H9 (cell line): ENCODE measurements at places on chromosomes 1 and 21.
A peak's percentile ranks its signal among the peaks of the same experiment; 100 is the strongest.

GRCh38 chr1:114623364-114623763 is 41.9 kb upstream of the BCAS2 start:
- H3K27me3 ChIP-seq: no peaks in the 10 kb centered on the region
- H3K36me3 ChIP-seq: no peaks in the 10 kb centered on the region
- H3K27ac ChIP-seq: no peak overlapping the region
- H3K4me3 ChIP-seq: no peak overlapping the region
- no peaks in the 10 kb centered on the region for H3K4me1 ChIP-seq

- no peak for DNase-seq
- no peak overlapping the region for H3K4me3 ChIP-seq
- no peaks in the 10 kb centered on the region for H3K36me3 ChIP-seq
- H3K4me1 ChIP-seq: no peaks in the 10 kb centered on the region
Observed at GRCh38 chr1:106651028-106651762, 405.3 kb upstream of the PRMT6 start.

DNA sequence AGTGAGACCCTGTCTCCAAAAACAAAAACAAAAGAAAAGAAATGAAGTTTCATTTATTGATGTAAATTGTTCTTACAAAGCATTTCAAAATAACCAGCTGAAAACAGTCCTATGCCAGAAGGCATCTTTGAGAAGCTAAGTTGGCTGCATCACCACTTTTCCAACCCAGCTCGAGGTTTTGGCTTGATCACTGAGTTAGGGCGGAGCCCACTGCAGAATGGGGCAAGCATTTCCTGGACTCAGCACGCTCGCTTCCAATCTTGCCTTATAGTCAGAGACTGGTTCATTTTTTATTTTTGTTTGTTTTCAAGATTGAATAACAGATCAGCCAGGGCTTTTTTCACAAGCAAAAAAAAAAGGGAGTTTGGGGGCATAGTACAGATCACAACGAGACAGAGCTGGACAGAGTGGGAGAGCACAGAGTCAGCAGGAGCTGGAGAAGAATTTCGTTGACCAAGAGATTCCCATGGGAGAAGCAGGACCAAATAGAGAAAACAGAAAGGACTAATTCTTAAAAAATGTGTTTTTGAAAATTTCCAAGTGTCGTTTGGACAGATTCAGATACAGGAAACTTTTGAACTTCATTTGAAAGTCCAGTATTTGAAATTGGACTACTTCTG is 23.5 kb upstream of the COL6A1 start:
- H3K4me1 ChIP-seq: no peaks in the 10 kb centered on the region
- H3K4me3 ChIP-seq: no peak overlapping the region
- no peak for DNase-seq
- H3K27ac ChIP-seq: no peak overlapping the region

GRCh38 chr21:43701936-43702784 is 16.8 kb upstream of the PDXK start:
- H3K27ac ChIP-seq: no peak overlapping the region
- H3K4me1 ChIP-seq: no peaks in the 10 kb centered on the region
- peaks cover 4% of the 10 kb centered on the region for H3K36me3 ChIP-seq
- H3K4me3 ChIP-seq: no peak overlapping the region
- no peaks in the 10 kb centered on the region for H3K27me3 ChIP-seq
- DNase-seq: no peak

- no peak overlapping the region for H3K4me3 ChIP-seq
- H3K27me3 ChIP-seq: no peaks in the 10 kb centered on the region
- no peak for DNase-seq
- H3K4me1 ChIP-seq: no peaks in the 10 kb centered on the region
- peaks cover 91% of the 10 kb centered on the region for H3K36me3 ChIP-seq
Observed at GRCh38 chr1:225865514-225865913, 16.7 kb downstream of the TMEM63A start.

- H3K27me3 ChIP-seq: 0 out of 2 replicates have a peak, but pooled peaks cover 2% of the 10 kb centered on the region
- DNase-seq: peak; percentile 67
- H3K4me3 ChIP-seq: peak overlapping the region; percentile 2; the same call in 1 of the 3 replicates
- H3K4me1 ChIP-seq: no peaks in the 10 kb centered on the region
- H3K27ac ChIP-seq: no peak overlapping the region
- no peaks in the 10 kb centered on the region for H3K36me3 ChIP-seq
Observed at GRCh38 chr1:109478806-109479205, 4.9 kb upstream of the ATXN7L2 start.

DNA sequence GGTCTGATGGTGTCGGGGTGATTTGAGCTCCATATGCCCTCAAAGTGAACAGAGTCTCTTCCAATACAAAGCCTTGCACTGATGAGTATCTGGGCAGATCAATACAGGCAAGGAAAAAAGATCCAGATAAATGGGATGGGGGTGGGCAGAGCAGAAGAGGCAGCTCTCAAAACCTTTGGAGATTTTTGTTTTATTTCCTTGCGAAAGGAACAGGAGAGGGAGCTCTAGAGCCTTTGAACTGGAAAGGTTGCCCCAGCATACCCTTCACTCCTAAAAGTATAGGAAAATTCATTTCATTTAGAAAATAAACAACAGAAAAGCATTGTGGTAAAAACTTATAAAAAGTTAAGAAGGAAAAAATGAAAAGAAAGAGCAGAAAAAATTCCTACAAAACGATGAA is 31.4 kb upstream of the OLIG2 start:
- H3K4me3 ChIP-seq: no peak overlapping the region
- no peaks in the 10 kb centered on the region for H3K4me1 ChIP-seq
- no peaks in the 10 kb centered on the region for H3K27me3 ChIP-seq
- no peak for DNase-seq

DNA sequence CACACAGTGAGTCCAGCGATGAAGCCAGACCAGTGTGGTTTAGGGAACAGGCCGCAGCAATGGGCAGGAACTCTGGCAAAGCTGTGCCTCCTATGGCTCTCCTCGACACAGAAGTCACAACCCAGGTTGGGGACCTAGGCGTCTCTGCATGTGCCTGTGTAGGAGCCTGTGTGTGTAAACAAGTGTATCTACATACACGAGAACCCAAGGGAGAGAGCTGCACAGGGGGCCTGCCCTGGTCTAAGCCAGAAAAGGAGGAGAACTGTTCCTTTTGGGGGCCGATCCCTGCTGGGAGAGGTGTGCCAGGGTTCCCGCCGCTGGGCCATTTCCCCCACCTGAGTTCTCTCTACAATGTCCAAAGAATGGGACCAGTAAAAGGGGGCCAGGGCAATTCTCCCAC is 56.0 kb downstream of the CD247 start:
- H3K27ac ChIP-seq: no peak overlapping the region
- H3K4me3 ChIP-seq: no peak overlapping the region
- DNase-seq: no peak
- no peaks in the 10 kb centered on the region; the same call in 1 of the 2 replicates for H3K4me1 ChIP-seq
- peaks cover 2% of the 10 kb centered on the region; the same call in 1 of the 2 replicates for H3K27me3 ChIP-seq

DNA sequence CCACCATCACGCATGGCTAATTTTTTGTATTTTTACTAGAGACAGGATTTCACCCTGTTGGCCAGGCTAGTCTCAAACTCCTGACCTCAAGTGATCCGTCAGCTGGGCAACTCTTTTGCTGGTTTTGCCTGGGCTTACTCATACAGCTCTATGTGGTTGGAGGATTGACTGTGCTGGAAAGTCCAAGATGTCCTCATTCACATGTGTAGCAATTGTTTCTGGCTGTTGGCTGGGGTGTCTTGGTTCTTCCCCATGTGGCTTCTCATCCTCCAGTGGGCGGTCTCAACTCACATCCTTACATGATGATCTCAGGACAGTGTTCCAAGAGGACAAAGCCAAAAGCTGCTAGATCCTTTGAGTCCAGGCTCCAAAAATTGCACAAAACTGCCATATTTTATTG is 53.3 kb downstream of the TEX35 start:
- H3K36me3 ChIP-seq: no peaks in the 10 kb centered on the region
- H3K27ac ChIP-seq: no peak overlapping the region
- DNase-seq: no peak
- no peaks in the 10 kb centered on the region for H3K27me3 ChIP-seq
- no peak overlapping the region for H3K4me3 ChIP-seq

GRCh38 chr1:117607471-117607870 is 1.6 kb downstream of the TENT5C start:
- H3K36me3 ChIP-seq: no peaks in the 10 kb centered on the region
- H3K4me3 ChIP-seq: peak overlapping the region; percentile 75

DNA sequence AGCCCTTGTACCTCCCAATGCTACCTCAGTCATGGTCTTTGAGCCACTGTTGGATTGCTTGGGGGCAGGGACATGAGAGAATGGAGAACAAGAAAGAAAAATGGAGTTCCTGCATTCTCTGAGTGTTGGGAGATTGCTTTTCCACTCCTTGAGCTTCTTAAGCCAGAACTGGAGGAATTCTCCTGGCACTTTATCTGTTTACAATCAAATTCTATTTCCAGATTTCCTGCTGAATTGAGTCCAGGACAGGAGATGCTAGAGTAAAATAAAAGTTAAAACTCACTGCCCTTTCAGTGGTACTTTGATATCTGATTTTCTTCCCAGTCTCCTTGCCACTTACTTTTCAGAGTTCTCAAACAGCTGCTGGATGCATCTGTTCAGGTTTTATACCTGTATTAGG is 24.4 kb upstream of the DEPDC1 start:
- H3K4me3 ChIP-seq: no peak overlapping the region
- H3K4me1 ChIP-seq: no peaks in the 10 kb centered on the region
- H3K27ac ChIP-seq: no peak overlapping the region
- H3K27me3 ChIP-seq: no peaks in the 10 kb centered on the region
- H3K36me3 ChIP-seq: no peaks in the 10 kb centered on the region

DNA sequence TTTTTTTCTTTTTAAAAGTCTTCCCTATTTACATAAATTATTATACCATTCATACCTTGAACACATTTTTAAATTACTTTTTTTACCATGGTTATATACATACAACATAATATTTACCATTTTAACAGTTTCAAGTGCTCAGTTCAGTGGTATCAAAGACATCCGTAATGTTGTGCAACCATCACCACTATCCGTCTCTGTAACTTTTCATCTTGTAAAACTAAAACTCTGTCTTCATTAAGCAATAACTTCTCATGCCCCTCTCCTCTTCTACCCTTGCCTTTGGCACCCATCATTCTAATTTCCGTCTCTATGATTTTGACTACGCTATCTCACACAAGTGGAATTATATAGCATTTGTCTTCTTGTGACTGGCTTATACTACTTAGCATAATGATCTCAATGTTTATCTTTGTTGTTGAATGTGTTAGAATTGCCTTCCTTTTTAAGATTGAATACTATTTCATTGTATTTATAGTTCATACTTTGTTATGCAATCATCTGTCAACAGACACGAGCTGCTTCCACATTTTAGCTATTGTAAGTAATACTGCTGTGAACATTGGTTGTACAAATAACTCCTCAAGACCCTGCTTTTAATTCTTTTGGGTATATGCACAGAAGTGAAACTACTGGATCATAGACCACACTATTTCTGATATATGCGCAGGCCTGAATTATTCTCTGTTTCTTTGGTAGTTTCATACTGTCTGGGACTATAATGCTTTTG is 689.5 kb upstream of the NCAM2 start:
- H3K36me3 ChIP-seq: no peaks in the 10 kb centered on the region
- H3K4me3 ChIP-seq: no peak overlapping the region
- H3K4me1 ChIP-seq: no peaks in the 10 kb centered on the region

DNA sequence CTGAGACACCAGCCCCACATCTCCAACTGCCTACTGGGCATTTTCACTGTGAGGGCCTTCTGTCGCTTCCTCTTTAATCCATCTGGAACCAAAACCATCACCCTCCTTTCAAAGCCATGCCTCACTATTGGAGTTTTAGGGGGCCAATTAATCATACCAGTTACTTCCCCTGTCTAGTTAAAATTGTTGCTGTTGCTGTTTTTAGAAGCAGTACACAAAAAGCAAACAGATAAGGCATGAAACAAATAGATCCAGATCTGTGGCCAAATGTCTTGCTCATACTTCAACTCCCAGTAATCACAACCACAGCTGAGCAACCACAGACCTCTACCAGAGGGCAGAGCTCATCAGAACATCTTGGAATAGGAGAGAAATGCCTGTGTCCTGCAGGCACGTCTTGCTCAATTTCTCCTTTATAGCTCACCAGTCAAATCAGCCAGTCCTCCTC is 133.8 kb upstream of the C1orf105 start:
- H3K4me1 ChIP-seq: no peaks in the 10 kb centered on the region
- no peak overlapping the region for H3K27ac ChIP-seq
- H3K27me3 ChIP-seq: no peaks in the 10 kb centered on the region; the same call in 1 of the 2 replicates
- H3K36me3 ChIP-seq: no peaks in the 10 kb centered on the region
- no peak overlapping the region for H3K4me3 ChIP-seq

GRCh38 chr21:29627905-29628304 is 311.9 kb downstream of the GRIK1 start:
- H3K36me3 ChIP-seq: 0 out of 3 replicates have a peak, but pooled peaks cover 1% of the 10 kb centered on the region
- DNase-seq: no peak
- H3K27ac ChIP-seq: no peak overlapping the region
- no peak overlapping the region for H3K4me3 ChIP-seq

- no peak overlapping the region for H3K27ac ChIP-seq
- DNase-seq: no peak
- H3K27me3 ChIP-seq: no peaks in the 10 kb centered on the region
- H3K4me3 ChIP-seq: no peak overlapping the region
- H3K4me1 ChIP-seq: no peaks in the 10 kb centered on the region
Observed at GRCh38 chr1:25809929-25810328, 9.8 kb upstream of the MTFR1L start.
